ENCODE measurements at places on chromosomes 12 and 14. TPM values are rescaled to one million over a fixed set of nuclear protein-coding genes. Genes with fewer than 3 reads are reported as not detected.

DNA sequence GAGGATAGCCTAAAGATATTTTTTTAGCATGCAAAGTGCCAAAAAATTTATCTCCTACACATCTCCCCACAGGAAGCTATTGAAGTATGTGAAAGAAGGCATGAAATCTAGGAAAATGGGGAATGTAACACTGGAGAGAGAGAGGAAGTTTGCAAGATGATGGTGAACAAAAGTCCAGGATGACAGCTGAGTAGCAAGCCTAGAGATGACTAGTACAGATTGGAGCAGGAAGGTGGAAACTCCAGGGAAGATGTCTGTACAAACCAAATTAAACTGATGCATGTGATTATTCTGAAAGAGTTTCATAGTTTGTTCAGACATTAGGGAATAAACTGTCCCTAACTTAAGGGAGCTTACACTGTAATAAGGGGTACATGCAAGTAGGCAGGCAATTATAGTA lies 99.3 kb downstream of the RAD51B start:
- DNase-seq: no peak

- no peak for DNase-seq
These were observed 141.0 kb upstream of the BCL2L14 start for GRCh38 chr12:11929714-11930113.

GAS2L3 gene
- 16.0 TPM for polyA plus RNA-seq

DNA sequence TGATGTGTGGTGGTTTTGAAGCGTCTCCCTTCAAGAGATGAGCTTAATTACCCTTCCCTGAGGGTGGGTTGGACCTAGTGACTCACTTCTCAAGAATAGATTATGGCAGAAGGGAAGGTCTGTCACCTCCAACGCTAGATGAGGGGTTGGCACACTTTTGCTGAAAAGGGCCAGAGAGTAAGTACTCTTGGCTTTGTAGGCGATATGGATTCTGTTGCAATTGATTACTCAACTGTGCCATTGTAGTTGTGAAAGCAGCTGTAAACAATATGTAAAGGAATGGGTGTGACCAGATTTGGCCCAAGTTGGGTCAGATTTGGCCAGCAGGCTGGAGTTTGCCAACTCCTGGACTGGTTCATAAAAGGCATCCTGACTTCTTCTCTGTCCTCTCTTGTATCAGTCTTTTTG lies 53.3 kb downstream of the SMIM41 start:
- DNase-seq: no peak

DNA sequence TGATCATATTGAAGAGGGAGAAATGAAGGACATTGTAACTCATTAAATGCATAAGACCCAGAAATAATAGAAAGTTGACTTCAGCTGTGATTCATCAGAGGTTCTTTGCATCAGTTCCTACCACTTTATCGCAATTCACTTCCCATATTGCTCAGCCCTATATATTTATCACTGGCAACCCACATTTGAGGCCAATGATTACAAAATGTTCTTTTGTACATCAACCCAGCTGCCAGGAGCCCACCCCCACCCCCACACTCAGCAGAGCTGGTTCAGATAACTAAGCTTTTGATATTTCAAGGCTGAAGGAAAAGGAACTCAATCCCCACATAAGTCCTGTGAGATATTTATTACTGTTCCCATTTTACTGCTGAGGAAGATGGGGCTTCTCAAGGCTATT lies 51.2 kb upstream of the TMPO start:
- DNase-seq: no peak

ZNF891 gene
- 1.3 TPM for polyA plus RNA-seq

HCFC2 gene
- polyA plus RNA-seq: 24.5 TPM

All from muscle of back (tissue), 13 donors.